Activated T-helper 2 cell treated with anti-CD3 and anti-CD28 coated beads, Interferon-gamma antibody, Interleukin-2, Interleukin-4, amounts not matched to agents 10 μg/mL and 5 μg/mL and 100 μg/mL, durations not matched to agents 14 hours and 24 hours and 36 hours (primary cell): ENCODE measurements at places on chromosomes 7 and 10.

DNA sequence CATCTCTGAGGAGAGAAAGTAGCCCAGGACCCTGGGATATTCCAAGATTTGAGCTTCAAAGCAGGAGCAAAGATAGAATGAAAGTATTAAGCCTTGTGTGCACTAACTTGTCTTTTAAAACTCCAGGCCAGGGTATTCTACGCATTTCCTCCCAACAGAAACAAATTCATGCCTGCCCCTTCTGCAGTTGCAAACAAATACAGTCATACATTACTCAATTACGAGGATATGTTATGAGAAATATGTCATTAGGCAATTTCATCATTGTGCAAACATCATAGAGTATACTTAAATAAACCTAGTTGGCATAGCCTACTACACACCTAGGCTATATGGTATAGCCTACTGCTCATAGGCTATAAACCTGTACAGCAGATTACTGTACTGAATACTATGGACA, 154.5 kb upstream of the KIAA1217 start:
- no peak overlapping the region for H3K27ac ChIP-seq
- H3K4me3 ChIP-seq: no peak overlapping the region
- no peak for DNase-seq
- no peaks in the 10 kb centered on the region for H3K4me1 ChIP-seq
- no peaks in the 10 kb centered on the region for H3K27me3 ChIP-seq

GRCh38 chr7:29971566-29972314, 17.9 kb downstream of the SCRN1 start:
- H3K27ac ChIP-seq: no peak overlapping the region
- H3K4me1 ChIP-seq: no peaks in the 10 kb centered on the region
- H3K36me3 ChIP-seq: no peaks in the 10 kb centered on the region
- no peak for DNase-seq

- no peaks in the 10 kb centered on the region for H3K36me3 ChIP-seq
- DNase-seq: no peak
- peaks cover 62% of the 10 kb centered on the region for H3K27me3 ChIP-seq
- H3K27ac ChIP-seq: no peak overlapping the region
Measured at GRCh38 chr10:35641676-35642034, 441 bp downstream of the FZD8 start.

DNA sequence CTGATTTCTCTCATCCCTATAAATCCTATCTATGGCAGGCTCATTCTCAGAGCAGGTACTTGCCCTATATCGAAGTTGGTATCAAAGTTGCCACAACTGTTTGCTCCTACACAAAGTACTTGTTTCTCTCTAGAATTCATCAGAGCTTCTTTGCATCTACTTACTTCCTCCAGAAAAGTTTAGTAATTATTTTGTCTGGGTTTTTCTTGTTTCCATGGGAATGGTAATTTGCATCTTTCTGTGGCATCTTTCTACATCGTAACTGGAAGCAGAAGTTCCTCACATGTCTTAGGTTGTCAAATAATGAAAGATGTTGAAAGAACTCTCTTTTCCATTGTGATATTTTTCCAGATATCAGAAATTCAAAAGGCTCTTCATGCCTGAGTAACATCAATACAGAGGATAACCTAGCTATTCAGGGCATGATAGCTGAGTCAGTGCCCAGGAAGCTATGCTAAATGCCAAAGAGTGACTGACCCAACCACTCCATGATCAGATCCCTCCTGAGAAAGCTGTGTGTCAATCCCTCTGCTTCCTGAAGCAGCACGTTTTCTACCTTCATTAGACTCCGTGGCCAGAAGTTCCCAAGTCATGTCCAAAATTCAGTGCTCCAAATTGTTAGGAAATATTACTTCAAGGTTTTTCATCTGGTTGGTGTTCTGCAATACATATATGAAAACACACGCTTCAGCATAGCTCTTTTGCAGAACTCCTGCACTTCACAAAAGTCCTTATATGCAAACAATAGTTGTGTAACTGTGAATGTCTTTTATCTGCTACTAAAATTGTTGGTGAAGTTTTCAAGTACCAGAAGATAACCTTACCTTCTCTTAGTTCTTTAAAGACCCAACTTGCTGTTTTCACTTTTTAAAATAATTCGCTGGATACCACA, 216.5 kb downstream of the VTI1A start:
- H3K27ac ChIP-seq: no peak overlapping the region
- H3K36me3 ChIP-seq: no peaks in the 10 kb centered on the region
- no peaks in the 10 kb centered on the region for H3K27me3 ChIP-seq
- H3K4me3 ChIP-seq: no peak overlapping the region

DNA sequence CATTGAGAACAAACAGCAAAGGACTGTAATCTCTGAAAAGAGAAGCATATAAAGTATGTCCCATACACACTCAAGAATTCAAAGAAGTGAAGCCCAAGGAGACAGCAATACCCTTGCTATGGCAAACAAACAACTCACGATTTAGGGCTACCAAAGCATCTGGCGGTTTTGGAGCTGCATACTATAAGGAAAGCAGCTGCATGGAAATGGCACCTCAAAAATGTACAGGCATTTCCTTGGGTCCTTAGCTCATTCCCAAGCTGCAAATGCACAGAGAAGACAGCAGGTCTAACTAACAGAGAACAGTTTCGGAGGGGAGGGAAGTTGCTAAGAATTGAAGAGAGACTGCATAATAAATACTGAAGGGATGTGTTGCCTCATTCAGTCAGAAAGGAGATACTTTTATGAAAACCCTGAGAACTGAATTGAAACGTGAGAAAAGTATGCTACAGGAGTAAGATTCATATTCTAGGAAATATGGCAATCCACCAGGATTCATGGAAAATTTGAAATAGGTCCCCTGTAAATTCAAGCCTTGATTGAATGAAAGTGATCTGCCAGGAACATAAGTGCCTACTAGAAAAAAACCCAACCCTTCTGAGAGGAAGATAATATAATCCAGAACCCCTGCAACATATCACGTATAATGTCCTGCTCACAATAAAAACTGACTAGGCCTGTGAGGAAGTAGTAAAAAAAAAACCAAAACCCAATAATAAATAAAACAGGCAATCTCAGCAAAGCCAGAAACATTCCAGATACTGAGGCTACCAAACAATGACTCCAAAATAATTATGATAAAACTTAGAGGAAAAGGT, 36.4 kb downstream of the CUBN start:
- DNase-seq: no peak
- no peak overlapping the region for H3K4me3 ChIP-seq
- peaks cover 10% of the 10 kb centered on the region for H3K27me3 ChIP-seq
- peaks cover 3% of the 10 kb centered on the region for H3K4me1 ChIP-seq
- H3K27ac ChIP-seq: no peak overlapping the region
- no peaks in the 10 kb centered on the region for H3K36me3 ChIP-seq

GRCh38 chr10:48247680-48248079, 26.8 kb downstream of the FRMPD2 start:
- H3K36me3 ChIP-seq: no peaks in the 10 kb centered on the region
- H3K4me3 ChIP-seq: no peak overlapping the region
- H3K4me1 ChIP-seq: peaks cover 5% of the 10 kb centered on the region

DNA sequence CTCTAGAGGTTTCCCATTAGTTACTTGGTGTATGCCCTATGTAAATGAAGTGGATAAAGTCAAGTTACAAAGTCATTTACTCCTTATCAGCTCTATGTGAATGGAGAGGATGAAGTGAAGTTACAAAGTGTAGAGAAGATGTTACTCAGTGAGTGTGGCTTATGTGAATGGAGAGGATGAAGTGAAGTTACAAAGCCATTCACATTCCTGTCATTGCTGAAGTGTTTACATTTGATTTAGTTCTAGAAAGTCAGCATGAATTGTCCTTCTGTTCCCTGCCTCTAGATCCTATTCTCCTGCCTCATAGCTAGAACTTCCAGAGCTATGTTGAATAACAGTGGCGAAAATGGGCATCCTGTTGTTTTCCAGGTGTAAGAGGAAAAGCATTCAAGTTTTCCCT, 880.1 kb downstream of the DNAJB9 start:
- no peaks in the 10 kb centered on the region for H3K36me3 ChIP-seq
- H3K27ac ChIP-seq: no peak overlapping the region
- no peak overlapping the region for H3K4me3 ChIP-seq
- H3K27me3 ChIP-seq: no peaks in the 10 kb centered on the region
- H3K4me1 ChIP-seq: no peaks in the 10 kb centered on the region

- no peaks in the 10 kb centered on the region for H3K4me1 ChIP-seq
- no peaks in the 10 kb centered on the region for H3K36me3 ChIP-seq
- H3K4me3 ChIP-seq: no peak within 1 kb of the TSS
Measured at GRCh38 chr10:47322300-47323061, at the start of gene GDF2. TSS of gene GDF2 (plus strand) at chr10:47322454. CDS start at chr10:47322669, 215 bp downstream.

DNA sequence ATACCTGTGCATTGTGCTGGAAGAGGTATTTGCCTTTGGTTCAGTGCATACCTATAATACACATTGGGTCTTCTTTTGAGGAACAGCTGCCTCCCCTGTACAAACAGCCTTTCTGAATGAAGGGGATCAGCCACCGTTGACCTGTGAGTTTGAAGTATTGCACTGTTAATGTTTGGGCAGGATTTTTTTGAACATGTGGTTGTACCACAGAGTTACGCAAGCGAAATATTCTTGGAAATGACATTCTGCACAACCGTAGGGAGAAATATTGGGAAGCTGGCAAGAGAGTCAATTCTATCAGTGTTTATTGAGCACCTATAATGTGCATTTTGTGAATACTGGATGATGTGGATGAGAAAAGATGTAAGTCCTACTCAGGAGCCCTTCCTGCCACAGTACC, 270.6 kb downstream of the AUTS2 start:
- H3K27me3 ChIP-seq: no peaks in the 10 kb centered on the region
- no peak overlapping the region for H3K4me3 ChIP-seq
- no peaks in the 10 kb centered on the region for H3K36me3 ChIP-seq
- no peaks in the 10 kb centered on the region for H3K4me1 ChIP-seq

GRCh38 chr10:35025916-35026315, 64.2 kb downstream of the CUL2 start:
- H3K4me1 ChIP-seq: peaks cover 7% of the 10 kb centered on the region
- no peak for DNase-seq
- H3K4me3 ChIP-seq: no peak overlapping the region
- H3K27ac ChIP-seq: no peak overlapping the region
- H3K27me3 ChIP-seq: no peaks in the 10 kb centered on the region
- H3K36me3 ChIP-seq: peaks cover 57% of the 10 kb centered on the region

GRCh38 chr10:130326954-130327353, 190.8 kb downstream of the GLRX3 start:
- no peak overlapping the region for H3K4me3 ChIP-seq
- H3K4me1 ChIP-seq: no peaks in the 10 kb centered on the region
- H3K36me3 ChIP-seq: no peaks in the 10 kb centered on the region
- DNase-seq: no peak
- no peak overlapping the region for H3K27ac ChIP-seq

- DNase-seq: no peak
- H3K27me3 ChIP-seq: no peaks in the 10 kb centered on the region
- no peaks in the 10 kb centered on the region for H3K4me1 ChIP-seq
Measured at GRCh38 chr7:90877201-90877600, 281.1 kb downstream of the CDK14 start.
